ENCODE measurements at places on chromosomes 2 and 18. TPM values are rescaled to one million over a fixed set of nuclear protein-coding genes. Genes with fewer than 3 reads are reported as not detected.

Gene ACVR1C
- total RNA-seq, result 0.03 TPM

DNA sequence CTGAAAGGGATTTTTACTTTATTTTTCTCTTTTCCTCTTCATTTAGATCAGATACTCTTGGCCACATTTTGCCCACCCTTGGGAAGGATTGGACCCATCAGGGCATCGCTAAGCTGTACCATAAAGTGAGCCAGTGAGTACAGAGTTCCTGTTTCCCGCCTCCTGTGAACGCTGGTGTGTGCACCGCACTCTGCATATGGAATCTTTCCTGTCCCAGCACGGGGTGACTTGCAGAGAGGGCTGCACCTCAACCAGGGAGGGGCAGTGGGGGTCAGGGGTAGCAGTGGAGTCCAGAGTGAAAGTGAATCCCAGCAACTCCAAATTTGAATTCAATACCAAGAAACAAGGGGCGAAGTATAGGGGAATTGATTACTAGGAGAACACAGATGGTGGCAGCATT, 58.6 kb downstream of the LPIN1 start:
- no peak for DNase-seq

Gene SP140
- total RNA-seq, result not detected

- no peak for DNase-seq
Measured at GRCh38 chr2:212037062-212037461, 501.5 kb downstream of the ERBB4 start.

Gene LRATD1
- 0.69 TPM for total RNA-seq

GRCh38 chr2:219002395-219003266, 9.4 kb upstream of the CRYBA2 start:
- peak; percentile 79 for DNase-seq

DNA sequence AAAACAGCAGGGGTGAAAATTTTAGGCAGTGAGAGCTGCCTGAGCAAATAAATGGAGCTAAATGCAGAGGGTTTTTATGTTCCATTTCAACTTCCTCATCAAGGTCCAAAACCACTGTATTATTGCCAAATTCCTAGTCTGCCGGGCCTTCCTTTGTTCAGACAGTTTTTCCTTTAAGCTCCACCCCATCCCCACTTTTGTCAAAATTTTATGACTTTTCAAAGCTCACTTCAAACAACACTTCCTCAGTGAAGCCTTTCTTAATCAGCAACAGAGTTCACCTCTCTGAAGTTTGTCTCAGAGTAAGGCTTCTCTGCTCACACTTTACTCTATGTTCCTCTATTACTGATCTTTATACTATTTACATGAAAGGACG, 81.3 kb downstream of the CERKL start:
- peak; percentile 21 for DNase-seq

- no peak for DNase-seq
Measured at GRCh38 chr2:156396126-156396525, 40.1 kb upstream of the GPD2 start.

- DNase-seq, result no peak
Measured at GRCh38 chr2:43201497-43201896, 24.9 kb downstream of the ZFP36L2 start.

- no peak for DNase-seq
Measured at GRCh38 chr18:42069036-42069435, 114.0 kb downstream of the PIK3C3 start.

GRCh38 chr2:202491514-202491913, 115.4 kb downstream of the BMPR2 start:
- DNase-seq, result peak; percentile 4

GRCh38 chr2:170213651-170214050, 35.7 kb downstream of the MYO3B start:
- no peak for DNase-seq

DNA sequence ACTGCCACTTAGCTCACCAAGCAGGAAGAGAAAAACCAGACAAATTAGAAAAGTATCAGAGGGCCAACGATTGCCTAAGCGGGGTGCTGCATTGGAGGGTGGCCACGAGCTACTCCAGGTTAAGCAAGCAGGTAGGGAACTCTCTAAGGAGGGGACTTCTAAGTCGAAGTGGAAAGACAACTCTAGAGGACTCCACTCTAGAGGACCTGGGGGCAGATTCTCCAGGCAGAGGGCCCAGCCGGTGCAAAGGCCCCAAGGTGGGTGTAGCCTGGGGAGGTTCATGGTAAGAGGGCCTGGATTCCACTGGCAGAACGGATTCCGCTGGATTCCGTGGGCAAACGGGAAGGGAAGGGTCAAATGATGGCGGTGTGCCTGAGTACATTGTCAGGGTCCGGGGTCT, 12.7 kb downstream of the FBLN7 start:
- no peak for DNase-seq

- peak; percentile 90 for DNase-seq
Measured at GRCh38 chr18:2939317-2939716, 73.6 kb downstream of the LPIN2 start.

Gene CRYGC
- not detected for total RNA-seq

Gene IL1RL2
- total RNA-seq, result 2.4 TPM

GRCh38 chr18:25813110-25813509, 277.3 kb downstream of the SS18 start:
- no peak for DNase-seq

DNA sequence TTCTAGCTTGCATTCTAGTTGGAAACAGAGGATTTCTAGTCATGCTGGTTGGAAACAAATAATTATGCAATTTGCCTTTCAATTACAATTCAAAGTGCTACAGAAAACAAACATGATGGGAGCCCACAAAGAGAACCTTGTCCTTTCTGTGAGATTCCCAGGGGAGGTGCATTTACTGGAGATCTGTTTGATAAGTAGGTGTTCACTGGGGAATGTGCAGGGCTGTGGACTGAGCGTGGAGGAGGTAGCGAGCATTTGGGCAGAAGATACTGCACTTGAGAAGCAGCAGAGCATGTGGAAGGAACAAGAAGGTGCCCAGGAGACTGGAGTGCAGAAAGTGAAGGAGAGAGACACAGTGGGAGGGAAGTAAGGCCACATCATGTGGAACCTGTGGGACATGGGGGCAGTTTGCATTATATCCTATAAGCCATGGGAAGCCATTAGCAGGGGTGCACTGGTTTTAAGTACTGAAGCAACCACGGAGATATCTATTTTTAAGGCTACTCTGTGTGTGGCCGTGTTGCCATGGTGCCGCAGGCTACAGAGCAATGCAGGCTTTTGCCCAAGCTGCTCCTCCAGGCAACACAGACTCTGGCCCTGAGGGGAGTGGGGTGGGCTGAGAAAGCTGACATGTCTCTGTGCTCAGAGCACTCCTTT, 154.0 kb downstream of the ANTXR1 start:
- no peak for DNase-seq

- DNase-seq, result no peak
Measured at GRCh38 chr18:44609181-44609941, 71.3 kb upstream of the SETBP1 start.

- no peak for DNase-seq
Measured at GRCh38 chr2:216317831-216318520, 54.3 kb downstream of the MARCHF4 start.

Gene RRM2
- total RNA-seq, result 264 TPM

GRCh38 chr2:24994146-24994724, 22.5 kb upstream of the DNAJC27 start:
- no peak for DNase-seq

DNA sequence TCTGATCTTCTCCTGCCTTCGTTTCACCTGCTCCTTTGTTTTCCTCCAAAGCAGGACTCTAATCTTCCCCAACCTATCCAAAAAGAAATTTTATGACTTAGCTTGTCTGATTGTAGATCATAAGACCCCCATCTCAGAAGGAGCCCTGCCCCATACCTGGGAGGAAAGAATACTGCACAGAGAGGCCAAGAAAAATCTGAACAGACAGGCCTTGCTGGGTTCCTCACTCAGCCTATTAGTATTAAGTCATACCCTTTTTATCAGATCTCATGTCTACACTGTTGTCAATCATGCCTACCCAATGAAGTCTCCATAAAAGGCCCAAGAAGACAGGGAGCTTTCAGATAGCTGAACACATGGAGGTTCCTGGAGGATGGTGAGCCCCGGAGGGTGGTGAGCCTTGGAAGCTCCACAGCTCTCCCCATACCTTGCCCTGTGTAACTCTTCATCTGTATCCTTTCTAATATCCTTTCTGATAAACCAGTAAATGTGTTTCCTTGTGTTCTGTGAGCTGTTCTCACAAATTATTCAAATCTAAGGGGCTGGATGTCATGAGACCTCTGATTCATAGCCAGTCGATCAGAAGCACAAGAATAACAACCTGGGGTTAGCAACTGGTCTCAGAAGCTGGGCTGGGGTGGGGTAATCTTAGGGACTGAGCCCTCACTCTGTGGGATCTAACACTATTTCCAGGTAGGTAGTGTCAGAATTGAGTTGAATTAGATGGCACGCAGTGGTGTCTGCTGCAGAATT, 108.8 kb downstream of the SPOPL start:
- DNase-seq, result no peak

Gene CCL20
- total RNA-seq, result 0.31 TPM

- DNase-seq, result peak; percentile 11
Measured at GRCh38 chr2:78992451-78992806, 33.1 kb upstream of the REG3G start.

GRCh38 chr2:85273738-85274731, 53.8 kb downstream of the TGOLN2 start:
- peak; percentile 20 for DNase-seq

DNA sequence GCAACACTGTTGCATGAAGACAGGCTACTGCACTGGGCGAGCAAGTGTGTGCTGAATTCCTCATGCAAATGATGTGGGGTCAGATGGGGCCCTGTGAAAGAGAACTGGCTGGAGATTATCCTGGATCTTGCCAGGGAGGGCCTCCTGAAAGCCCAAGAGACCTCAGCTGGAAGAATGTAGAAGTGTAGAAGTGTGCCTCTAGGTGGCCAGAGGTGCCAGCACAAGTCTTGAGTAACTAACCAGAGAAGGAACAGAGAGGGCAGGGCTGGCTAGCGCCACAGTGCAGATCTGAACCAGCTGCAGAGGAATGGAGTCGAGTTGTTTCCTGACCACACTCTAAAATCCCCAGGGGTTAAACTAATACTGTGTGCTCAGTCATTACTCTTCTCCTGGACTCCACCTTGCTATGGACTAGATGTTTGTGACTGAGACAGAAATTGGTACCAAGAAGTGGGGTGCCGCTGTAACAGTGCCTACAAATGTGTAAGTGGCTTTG, 399.3 kb downstream of the LRATD1 start:
- peak; percentile 9 for DNase-seq

Gene HMSD
- total RNA-seq, result not detected

DNA sequence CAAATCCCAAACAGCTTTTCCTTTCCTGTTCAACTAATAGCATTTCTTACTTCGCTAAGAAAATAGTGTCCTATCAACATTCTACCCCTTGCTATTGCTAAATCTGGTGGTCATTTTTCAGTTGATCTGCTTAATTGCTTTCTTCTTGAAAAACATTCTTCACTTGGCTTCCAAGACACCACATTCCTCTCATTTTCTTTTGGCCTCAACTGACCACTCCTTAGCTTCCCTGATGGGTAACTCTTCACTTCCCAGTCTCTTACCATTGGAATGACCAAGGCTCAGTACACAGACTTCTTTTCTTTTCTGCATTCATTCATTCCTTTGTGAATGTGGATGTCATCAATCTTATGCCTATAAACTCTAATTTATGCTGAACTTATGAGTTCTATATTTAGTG, 230.8 kb upstream of the CDH2 start:
- DNase-seq, result no peak

DNA sequence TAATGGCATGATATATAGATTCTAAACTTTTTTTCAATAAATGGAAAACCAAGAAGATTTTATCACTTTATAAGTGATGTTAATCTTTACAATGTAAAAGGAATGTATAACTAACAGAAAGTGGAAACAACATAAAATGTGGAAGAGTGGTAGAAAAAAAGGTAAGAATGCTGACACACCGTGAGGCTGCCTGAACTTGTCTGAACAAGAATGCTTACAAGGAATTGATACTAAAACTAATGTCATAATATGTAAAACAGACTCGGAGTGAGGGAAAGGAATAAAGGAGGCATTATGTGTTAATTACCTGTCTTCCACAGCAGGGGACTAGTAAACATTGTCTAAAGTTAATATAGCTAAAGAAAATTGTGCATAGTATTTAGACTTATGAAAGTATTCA, 958.8 kb upstream of the TMEFF2 start:
- no peak for DNase-seq

Data from HT-29 (cell line).